ENCODE measurements at places on chromosomes 7 and 10. TPM values are rescaled to one million over a fixed set of nuclear protein-coding genes. Genes with fewer than 3 reads are reported as not detected.

The TRPV6 gene
- 0.80 TPM for total RNA-seq

GRCh38 chr7:111929264-111929663, 276.9 kb downstream of the DOCK4 start:
- no peak for DNase-seq
- H3K27me3 ChIP-seq = no peaks in the 10 kb centered on the region
- H3K4me1 ChIP-seq = peaks cover 37% of the 10 kb centered on the region
- no peak overlapping the region for H3K27ac ChIP-seq
- no peak overlapping the region for H3K4me3 ChIP-seq

GRCh38 chr10:88687853-88688467, 18.1 kb upstream of the LIPK start:
- H3K36me3 ChIP-seq = no peaks in the 10 kb centered on the region
- no peaks in the 10 kb centered on the region for H3K4me1 ChIP-seq
- H3K4me3 ChIP-seq = no peak overlapping the region
- peaks cover 29% of the 10 kb centered on the region for H3K27me3 ChIP-seq
- peak; percentile 46 for DNase-seq

GRCh38 chr10:78658645-78659597, 409.8 kb upstream of the ZMIZ1 start:
- no peak overlapping the region for H3K4me3 ChIP-seq
- H3K36me3 ChIP-seq = no peaks in the 10 kb centered on the region
- no peaks in the 10 kb centered on the region for H3K4me1 ChIP-seq

The AFAP1L2 gene
- 6.5 TPM for total RNA-seq

GRCh38 chr7:39413636-39414223, 152.5 kb upstream of the YAE1 start:
- no peaks in the 10 kb centered on the region for H3K36me3 ChIP-seq
- peak overlapping the region; percentile 94 for H3K4me3 ChIP-seq
- H3K27ac ChIP-seq = no peak overlapping the region
- no peaks in the 10 kb centered on the region for H3K27me3 ChIP-seq

The CLDN15 gene
- total RNA-seq = 3.7 TPM

The HKDC1 gene
- total RNA-seq = not detected
